ENCODE measurements at places on chromosomes 12 and 14. TPM values are rescaled to one million over a fixed set of nuclear protein-coding genes. Genes with fewer than 3 reads are reported as not detected.

The CIPC gene
- total RNA-seq, result 61.0 TPM

DNA sequence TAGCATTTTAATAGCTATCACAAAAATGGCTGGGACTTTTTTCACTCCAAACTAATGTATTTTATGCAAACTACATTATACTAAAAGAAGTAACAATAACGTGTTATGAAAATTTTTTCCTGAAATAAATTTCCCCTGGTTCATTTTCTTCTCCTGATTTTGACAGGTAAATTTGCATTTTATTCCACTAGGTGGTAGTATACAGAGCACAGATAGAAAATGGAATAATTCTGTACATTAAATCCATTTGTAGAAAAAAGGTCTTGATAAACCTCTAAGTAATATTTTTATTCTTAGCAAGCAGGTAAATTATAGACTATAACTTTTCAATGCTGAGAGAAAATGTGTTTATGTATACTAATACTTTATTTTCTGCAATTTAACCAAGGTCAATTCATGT lies 96.5 kb downstream of the BCAT1 start:
- no peak for DNase-seq

DNA sequence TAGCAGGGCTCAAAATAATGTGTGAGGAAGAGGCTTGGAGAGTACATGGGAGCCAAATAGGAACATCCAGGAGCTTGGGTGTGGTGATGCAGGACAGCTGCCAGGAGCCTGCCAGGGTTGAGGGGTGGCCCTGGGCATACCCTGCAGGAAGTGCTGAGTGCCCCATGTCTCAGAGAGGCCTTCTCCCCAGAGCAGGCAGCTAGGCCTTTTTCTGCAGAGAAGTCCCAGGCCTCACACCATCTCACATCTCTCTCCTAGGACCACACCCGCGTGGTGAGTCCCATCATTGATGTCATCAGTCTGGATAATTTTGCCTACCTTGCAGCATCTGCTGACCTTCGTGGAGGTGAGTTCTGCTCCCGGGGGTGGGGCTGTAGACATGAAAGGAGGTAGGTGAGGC lies 66.9 kb downstream of the ERH start:
- DNase-seq, result no peak

The COQ5 gene
- total RNA-seq, result 22.8 TPM

GRCh38 chr12:54257332-54257731 lies 22.6 kb downstream of the CBX5 start:
- no peak for DNase-seq

GRCh38 chr12:103868215-103868614 lies 27.2 kb upstream of the NT5DC3 start:
- no peak for DNase-seq

GRCh38 chr12:79344855-79345847 lies 345.6 kb downstream of the PAWR start:
- no peak for DNase-seq

- peak; percentile 81 for DNase-seq
Measured at GRCh38 chr14:100662879-100663760, 63.6 kb upstream of the DLK1 start.

- DNase-seq, result no peak
Measured at GRCh38 chr12:18658829-18659228, 79.0 kb downstream of the PLCZ1 start.

The BIN2 gene
- total RNA-seq, result 9.8 TPM

- peak; percentile 78 for DNase-seq
Measured at GRCh38 chr14:95319312-95320077, at the start of gene CLMN. Gene CLMN, minus strand, starts transcription at chr14:95319908. Its CDS starts 116 bp downstream, at chr14:95319792.

The KCNH3 gene
- 0.13 TPM for total RNA-seq

GRCh38 chr12:27208414-27208750 lies 35.7 kb upstream of the STK38L start:
- no peak for DNase-seq

GRCh38 chr12:79706676-79707075 lies 15.9 kb upstream of the PAWR start:
- DNase-seq, result no peak

GRCh38 chr12:52221912-52222457 lies 11.1 kb upstream of the KRT7 start:
- peak; percentile 77 for DNase-seq

The SLC7A8 gene
- 16.0 TPM for total RNA-seq

The GPX2 gene
- total RNA-seq, result 590 TPM

GRCh38 chr12:68894276-68894855 lies 38.6 kb downstream of the CPM start:
- DNase-seq, result no peak

The CAPZA3 gene
- not detected for total RNA-seq

- DNase-seq, result no peak
Measured at GRCh38 chr14:89823743-89824142, 130.8 kb downstream of the EFCAB11 start.

GRCh38 chr14:32603992-32604565 lies 275.0 kb downstream of the AKAP6 start:
- DNase-seq, result no peak

The GLT8D2 gene
- 13.7 TPM for total RNA-seq

- no peak for DNase-seq
Measured at GRCh38 chr14:36478782-36479181, 41.2 kb downstream of the NKX2-1 start.

The KRT81 gene
- total RNA-seq, result not detected

- DNase-seq, result peak; percentile 85
Measured at GRCh38 chr14:99628887-99629618, 15.9 kb upstream of the HHIPL1 start.

All from mucosa of descending colon (tissue), 3 donors.